ENCODE measurements at places on chromosomes 12 and 14.

DNA sequence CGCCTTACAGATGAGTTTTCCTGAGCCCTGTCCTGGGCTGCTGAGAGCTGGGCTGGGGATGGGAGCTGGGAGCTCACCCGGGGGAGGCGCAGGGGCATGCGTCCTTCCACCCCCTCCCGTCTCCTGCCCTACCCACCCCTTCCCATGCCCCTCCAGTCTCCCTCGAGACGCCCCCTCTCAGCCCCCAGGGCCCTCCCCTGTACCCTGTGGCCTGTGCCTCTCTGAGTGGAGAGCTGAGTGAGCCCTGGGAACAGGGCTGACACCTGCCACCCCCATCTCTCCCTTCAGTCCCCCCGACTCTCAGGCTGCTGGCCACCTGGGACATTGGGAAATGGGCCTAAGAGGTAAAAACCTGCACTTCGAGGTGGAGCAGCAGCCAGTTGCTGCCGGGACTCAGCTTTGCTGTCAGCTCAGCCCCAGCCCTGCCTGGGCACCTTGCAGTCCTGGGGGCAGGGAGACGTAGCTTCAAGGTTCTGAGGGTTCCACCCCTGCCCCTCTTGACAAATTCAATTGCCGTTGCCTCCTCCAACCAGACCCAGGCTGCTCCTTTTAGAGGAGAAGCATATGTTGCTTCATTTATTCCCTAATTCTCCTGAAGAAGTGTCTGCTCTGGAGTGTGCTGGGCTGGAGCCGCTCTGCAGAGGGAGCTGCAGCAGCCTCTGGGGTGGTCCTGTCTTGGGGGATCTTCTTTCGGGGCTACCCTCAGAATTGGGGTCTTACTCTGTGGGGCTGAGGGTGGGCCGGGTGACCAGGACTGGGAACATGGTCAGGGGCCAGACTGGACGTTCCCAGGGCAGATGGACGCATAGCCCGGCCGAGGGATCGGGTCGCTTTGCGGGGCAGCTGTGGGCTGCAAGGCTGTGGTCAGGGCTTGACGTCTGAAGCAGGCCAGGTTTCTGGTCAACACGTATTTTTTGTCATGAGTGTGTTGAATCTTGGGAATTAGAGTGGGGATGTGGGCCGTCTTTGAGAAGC lies 141.4 kb downstream of the ADGRD1 start:
- no peak for DNase-seq

- no peak for DNase-seq
Measured at GRCh38 chr14:77026930-77027537, 1.5 kb downstream of the IRF2BPL start.

DNA sequence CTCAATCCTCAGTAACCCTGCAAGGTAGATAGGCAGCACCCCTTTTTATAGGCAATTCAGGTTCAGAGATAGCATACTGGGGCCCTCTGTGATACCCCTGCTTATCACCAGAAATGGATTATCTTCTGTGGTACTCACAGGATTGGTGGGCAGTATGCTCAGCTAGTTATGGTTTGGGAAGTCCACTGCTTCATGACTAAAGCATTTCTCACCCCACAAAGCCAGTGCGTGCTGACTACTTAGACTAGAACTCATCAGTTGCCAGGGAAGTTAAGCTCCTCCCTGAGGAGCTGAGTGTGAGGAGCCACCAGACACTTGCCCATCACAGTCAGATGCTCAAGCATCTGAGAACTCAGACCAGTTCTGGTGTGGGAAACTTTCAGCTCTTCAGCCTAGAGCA lies 76.3 kb downstream of the SCAF11 start:
- no peak for DNase-seq

- no peak for DNase-seq
Measured at GRCh38 chr12:47082796-47083621, 3.2 kb upstream of the AMIGO2 start.

GRCh38 chr12:84760091-84760865 lies 152.3 kb downstream of the SLC6A15 start:
- no peak for DNase-seq

DNA sequence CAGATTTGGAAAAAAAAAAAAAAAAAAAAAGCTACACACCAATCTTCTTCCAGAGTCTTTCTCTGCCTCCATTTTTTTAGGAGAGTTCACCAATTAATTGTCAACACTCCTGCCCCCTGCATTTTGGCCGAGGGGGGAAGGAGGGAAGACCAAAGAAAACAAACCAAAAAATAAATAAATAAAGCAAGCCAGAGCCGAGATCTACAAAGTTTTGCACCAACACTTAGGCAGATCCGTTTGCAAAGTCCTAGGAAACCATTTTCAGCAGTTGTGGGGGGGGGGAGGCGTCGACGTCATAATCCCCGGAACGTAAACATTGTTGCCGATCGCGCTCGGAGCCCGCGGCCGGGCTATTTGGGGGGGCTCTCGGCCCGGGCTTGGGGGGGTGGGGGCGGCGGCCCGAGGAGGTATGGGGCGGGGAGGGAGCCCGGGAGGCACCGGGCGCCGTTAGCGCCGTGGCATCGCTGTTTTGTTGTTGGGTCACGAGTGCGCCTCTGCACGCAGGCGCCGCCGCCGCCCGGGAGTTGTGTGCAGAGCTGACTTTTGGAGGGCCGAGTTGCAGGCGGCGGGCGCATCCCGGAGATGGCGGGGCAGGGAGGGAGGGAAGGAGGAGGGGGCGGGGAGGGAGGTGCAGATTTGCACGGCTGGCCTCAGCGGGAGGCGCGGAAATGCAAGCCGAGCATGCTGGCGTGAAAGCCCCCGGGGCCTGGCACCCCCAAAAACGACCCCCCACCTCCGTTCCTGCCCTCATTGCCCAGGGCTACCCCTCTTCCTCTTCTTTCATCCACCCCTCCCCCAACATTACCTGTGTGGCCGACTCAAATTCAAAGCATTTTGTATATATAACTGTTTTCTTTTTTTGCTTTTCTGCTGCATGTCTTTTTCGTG lies 598 bp downstream of the KDM2B start:
- peak; percentile 47 for DNase-seq

DNA sequence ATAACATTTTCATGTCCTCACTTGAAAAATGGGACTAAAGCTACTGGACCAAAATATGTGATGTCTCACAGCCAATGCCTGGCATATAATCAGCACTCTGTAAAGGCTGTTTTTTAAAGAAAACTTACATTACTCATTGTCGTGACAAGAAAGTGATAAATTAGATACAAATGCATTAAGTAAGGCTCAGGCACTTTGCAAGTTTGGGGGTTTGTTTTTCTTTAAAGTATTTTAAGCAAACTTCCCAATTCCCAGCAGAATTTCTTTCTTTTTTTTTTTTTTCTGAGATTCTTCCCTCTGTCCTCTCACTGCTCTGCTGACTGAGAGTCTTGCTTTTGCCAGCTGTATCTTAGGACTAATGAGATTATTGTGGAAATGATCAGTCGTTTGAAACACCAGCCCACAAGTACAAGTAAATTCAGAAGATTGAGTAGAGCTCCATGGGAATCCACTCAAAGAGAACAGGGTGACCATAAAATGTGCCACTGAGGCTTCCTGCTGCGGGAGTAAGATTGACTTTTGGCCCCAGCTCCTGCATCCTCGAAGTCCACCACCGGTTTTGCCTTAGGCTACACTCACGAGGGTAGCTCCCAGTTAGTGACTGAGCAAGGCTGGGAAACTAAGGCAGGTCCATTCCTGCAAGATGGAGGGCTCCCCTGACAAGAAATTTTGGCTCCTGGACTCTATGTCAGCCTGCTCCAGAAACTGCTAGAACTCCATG lies 82.8 kb downstream of the TMTC1 start:
- DNase-seq, result no peak

DNA sequence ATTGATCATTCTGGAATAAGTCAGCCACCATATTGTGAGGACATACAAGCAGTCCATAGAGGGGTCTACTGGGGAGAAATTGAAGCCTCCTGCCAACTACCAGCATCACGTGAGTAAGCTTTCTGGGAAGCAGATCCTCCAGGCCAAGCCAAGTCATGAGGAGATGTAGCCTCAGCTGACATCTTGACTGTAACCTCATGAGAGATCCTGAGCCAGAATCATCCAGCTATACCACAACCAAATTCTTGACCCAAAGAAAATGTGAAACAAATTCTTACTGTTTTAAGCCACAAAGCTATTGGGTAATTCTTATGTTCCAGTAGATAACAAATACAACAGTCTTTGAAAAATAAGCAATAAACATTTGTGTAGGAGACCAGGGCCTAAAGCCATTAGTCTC lies 479.4 kb upstream of the DCN start:
- DNase-seq, result no peak

DNA sequence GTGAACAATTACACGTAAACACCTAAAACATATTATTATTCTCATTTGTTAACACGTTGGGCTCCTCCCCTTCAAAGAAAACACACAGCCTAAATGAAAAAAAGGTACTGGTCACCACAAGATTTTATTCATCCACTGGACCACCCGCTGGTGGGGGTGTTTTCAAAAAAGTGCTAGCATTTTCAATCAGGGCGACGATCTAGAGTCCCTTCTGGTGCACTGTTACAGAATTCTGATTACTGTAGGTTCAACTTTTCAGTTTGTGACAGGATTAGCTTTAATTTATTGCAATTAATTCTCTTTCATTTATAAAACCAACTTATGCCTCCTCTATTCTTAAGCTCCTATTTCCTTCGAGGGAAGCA lies 443 bp downstream of the MAGOHB start:
- no peak for DNase-seq

DNA sequence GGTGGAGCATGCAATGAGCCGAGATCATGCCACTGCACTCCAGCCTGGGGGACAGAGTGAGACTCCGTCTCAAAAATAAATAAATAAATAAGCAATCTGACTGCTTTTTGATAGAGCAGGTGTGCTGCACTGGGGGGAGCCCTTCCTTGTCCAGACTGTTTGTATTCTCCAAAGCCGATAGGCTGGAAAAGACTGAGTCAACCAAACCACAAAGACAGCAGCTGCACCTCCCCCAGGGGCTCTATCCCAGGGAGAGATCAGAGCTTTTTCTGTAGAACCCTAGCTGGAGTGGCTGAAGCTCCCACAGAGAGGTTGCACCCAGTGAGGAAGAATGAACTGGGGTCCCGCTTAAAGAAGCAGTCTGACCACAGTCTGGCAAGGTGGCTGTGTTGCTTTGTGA lies 45.8 kb upstream of the LALBA start:
- no peak for DNase-seq

GRCh38 chr12:85927166-85927565 lies 53.1 kb downstream of the NTS start:
- no peak for DNase-seq

DNA sequence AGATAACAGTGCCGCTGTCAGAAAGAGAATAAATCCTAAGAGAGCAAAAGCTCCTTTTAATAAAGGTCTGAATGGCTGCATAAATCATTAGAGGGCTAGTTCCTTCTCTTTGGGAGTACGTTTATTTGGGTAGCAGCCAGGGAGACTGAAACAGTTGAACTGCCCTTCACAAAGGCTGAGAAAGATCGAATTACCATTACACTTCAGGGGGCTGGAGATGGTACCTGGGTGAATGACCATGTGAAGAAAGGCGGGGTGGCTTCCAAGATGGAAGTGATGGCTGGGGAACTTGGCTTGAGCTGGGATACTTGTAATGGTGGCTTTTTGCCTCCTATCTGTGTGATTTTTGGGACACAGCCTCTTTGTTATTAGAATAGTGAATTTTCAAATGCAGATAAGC lies 1.7 kb upstream of the FGD4 start:
- no peak for DNase-seq

- no peak for DNase-seq
Measured at GRCh38 chr12:1834186-1834925, 14.0 kb downstream of the LRTM2 start.

DNA sequence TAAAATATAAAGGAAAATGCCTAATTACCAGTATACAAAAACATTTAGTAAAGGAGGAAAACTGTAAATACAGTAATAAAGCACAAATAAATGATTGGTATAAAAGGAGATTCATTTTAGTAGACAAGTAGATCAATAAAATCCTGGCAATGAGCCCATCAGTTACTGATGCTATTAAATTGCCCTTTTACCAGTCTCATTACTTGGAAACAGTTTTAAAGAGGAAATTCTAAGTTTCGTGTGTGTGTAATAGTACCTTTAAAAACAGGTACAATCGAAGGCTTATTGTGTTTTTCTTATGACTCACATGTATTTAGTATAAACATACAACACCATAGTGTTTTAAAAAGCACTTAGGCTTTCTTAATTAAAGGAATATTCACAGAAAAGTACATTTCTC lies 46.4 kb upstream of the SYT10 start:
- no peak for DNase-seq

DNA sequence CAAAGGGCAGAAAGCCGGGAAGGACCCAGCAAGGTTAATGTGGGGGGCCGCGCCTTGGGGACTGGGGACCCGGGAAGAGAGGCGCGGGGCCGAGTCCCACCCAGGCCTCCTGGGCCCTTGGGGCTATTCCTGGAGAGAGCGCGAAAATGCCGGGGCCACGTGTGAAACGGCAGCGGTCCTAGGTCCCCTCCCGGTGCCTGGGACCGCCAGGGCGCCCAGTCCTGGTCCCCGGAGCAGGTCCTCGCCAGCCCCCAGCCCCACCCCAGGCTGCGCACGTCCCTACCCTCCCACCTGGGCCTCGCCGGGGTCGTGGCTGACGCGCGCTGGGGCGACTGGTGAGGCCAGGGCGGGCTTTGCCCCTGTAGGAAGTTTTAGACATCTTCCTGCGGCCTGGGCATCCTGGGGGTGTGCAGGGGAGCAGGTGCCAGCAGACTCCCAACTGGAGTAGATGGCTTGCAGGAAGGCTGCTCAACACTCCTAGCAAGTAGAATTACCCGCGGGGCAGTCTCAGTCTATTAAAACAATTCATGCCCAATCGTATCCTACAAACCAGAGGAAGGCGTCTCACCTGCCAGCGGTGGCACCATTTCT lies 708 bp downstream of the FAR2 start:
- DNase-seq, result no peak

GRCh38 chr12:79006306-79006705 lies 141.7 kb downstream of the SYT1 start:
- no peak for DNase-seq

- no peak for DNase-seq
Measured at GRCh38 chr12:77031745-77032144, 33.6 kb downstream of the E2F7 start.

GRCh38 chr12:7369274-7369729 lies 65.4 kb downstream of the ACSM4 start:
- no peak for DNase-seq

- no peak for DNase-seq
Measured at GRCh38 chr14:94180655-94181271, 6.6 kb downstream of the PPP4R4 start.
